AG04449 (cell line): ENCODE measurements at places on chromosomes 5 and 9.

GRCh38 chr9:129342591-129343423 lies 164.7 kb upstream of the IER5L start:
- no peak for DNase-seq

DNA sequence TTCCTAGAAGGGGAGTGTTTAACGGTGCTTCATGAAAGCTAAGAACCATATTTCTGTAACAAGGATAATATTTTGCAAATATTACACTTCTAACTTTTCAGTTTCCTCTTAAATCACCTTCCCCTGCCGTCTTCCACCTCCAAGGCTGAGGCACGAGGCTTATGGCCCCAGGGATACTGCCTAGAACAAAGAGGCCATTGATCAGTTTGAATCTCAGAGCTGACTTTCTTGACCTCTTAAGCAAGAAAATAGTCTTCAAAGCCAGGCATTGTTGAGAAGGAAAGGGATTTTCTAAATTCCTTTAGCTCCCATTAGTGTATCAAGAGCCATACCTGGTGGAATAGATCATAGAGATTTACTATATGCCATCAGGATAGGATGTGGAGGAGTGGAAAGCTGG lies 566.2 kb downstream of the BNC2 start:
- no peak for DNase-seq

DNA sequence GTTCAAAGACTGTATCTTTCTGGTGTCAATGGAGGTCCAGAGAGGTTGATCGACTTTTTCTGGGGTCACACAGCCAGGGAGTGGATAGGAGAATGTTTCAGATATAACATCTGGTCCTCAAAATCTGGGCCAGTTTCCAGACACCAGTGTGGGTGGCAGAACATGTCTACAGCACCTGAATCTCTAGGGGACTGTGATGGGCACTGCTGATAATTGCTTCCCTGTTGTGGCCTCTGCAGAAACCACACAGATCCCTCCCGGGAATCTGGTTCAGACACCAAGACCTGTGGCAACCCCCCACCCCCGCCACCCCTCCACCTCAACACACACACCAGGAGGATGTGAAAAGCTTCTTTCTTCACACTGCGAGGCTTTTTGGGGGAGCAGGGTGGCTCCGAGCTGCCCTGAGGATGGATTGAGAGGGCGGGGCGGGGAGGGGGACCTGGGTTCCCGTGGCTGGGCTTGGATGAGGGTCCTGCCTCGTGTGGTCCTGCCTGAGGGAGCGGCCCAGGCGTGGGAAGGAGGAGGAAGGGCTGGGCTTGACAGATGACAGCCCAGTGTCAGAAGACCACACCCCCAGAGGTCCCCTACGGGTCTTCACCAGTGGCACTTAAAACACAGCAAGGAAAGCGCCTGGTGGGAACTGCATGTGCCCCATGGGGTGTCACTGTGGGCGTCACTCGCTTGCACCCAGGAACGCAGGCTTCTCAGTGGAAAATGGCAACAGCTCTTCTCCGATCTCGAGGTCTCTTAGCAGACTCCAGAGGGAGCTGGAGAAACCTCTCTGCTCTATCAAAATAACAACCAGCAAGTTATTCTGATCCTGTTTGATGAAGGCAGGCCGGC lies 55.2 kb downstream of the TRIP13 start:
- DNase-seq: no peak

DNA sequence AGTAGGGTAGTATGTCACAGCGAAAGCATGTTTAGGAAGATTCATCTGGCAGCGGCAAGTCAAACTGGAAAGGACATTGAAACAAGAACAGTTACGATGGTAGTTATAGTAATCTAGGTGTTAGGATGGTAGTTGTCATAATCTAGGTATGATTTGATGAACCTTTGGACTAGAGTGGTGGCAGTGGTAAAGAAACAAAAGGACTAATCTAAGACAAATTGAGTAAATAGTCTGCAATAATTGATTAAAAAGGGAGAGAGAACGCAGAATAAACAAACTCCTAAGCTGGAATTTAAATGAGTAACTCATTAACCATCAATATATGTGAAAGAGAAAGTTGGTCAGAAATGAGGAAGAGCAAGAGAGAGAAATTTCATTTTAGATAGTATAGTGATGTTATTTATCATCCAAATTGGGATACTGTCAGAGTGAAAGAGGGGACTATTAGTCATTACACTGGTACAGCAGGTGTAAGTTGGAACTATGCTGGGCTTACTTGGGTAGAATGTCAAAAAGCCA lies 56.8 kb downstream of the MTREX start:
- DNase-seq: no peak

- DNase-seq: no peak
These were observed 1.8 kb downstream of the KLF4 start for GRCh38 chr9:107487521-107488374.

- DNase-seq: no peak
These were observed 1008.2 kb downstream of the CDH12 start for GRCh38 chr5:21844960-21845359.
